ENCODE measurements at places on chromosomes 2 and 18. TPM values are rescaled to one million over a fixed set of nuclear protein-coding genes. Genes with fewer than 3 reads are reported as not detected.

The HTR2B gene
- 0.37 TPM for total RNA-seq

- no peak for DNase-seq
Measured at GRCh38 chr2:149601141-149601796, 13.7 kb upstream of the MMADHC start.

DNA sequence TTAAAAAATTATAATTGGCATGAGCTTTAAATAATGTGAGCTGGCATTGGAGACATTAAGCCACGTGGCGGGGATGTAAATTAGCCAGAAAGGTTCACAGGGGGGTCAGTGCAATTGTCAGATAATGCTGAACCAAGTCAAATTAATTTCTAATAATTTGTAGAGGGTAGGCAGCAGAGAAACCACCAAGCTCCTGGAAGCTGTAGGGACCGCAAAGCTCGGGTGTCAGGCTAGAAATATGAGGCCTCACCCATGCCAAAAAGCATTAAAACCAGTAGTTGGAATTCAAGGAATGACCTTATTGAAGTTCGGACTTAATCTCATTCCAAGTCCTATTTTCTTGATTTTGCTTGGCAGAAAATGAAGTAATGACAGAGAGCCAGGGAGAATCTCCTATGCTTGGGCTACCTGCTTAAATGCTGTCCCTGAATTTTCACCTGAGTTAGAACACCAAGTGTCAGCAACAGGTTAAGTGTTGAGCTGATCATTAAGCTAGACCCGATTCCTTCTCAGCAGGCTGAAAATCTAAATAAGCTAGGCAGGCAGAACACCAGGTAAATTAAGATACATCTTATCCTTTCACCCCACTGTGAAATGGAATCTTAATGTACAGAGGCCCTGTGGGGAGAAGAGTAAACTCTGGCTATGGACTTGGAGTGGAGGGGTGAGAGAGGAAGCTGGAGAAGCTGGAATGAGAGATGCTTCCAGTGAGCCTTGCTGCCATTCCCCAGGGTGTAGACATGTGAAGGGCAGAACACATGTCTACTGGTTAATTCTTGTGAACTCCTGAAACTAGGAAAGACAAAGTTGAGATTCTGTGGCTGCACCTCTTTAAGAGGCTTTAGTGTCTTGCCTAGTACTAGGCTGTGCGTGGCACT lies 520.0 kb downstream of the SLC4A3 start:
- DNase-seq: no peak

- no peak for DNase-seq
Measured at GRCh38 chr18:73827801-73828200, 319.8 kb downstream of the FBXO15 start.

- no peak for DNase-seq
Measured at GRCh38 chr2:182300608-182301007, 126.2 kb downstream of the PDE1A start.

DNA sequence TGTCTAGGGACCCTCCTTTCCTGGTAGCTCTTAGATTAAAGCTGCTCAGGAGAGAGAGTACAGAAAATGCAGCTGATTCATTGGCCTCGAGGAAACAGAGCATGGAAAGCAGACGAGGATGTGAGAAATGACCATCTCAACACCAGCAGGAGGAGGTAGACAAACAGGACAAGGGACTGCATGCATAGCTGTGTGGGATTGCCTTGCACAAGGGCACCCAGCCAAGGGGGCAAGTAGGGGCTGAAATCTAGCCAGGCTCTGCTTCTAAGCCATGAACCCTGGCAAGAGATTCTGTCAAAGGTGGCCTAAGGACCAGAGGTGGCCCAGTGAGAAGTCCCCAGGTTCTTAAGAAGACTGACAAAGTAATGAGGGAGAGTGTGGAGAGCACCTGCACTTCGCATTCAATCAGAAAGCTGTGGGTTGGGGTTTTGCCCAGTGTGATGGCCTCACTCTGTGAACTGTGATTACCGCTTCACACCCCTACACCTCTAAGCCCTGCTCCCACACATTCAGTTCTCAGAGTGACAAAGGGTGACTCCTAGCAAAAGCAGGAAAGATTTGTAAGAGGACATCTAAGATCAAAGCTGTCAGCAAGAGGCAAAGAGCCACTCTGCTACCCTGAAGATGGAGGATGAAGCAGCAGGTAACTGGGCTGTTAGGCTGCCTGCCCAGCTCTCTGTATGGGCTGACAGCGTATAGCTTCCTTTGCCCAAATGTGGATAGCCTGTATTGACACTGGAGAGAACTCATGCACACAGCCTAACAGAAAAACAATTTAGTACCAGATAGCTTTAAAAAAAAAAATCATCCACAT lies 151.3 kb upstream of the PELI1 start:
- no peak for DNase-seq

GRCh38 chr2:233093166-233093448 lies 33.0 kb downstream of the INPP5D start:
- no peak for DNase-seq

DNA sequence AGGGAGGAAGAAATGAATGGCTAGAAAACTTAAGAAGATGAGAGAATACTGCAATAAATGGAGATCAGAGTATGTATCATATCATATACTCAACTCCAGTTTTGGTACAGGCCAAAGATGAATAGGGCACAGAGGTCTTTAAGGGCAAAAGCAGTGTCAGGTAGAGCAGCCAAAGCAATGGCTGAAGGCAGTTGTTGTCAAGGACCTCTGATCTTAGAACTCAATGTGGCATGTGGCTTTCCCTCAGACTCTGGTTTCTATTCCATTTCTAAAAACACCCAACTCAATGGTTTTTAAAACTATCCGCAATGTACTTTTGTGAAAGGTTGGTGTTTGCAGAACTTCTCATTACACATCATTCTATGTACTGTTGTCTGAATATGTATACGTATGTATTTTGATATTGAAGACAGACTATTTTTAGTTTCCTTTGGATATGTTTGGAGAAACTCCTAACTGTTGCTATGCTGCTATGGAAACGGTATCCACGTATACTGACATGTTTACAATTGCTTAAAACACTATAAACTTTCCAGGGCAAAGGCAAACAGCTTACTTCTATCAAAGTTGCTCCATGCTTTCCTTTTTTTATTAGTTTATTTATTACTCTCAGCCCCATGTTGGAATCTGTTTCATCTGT lies 58.1 kb upstream of the PELI1 start:
- no peak for DNase-seq

DNA sequence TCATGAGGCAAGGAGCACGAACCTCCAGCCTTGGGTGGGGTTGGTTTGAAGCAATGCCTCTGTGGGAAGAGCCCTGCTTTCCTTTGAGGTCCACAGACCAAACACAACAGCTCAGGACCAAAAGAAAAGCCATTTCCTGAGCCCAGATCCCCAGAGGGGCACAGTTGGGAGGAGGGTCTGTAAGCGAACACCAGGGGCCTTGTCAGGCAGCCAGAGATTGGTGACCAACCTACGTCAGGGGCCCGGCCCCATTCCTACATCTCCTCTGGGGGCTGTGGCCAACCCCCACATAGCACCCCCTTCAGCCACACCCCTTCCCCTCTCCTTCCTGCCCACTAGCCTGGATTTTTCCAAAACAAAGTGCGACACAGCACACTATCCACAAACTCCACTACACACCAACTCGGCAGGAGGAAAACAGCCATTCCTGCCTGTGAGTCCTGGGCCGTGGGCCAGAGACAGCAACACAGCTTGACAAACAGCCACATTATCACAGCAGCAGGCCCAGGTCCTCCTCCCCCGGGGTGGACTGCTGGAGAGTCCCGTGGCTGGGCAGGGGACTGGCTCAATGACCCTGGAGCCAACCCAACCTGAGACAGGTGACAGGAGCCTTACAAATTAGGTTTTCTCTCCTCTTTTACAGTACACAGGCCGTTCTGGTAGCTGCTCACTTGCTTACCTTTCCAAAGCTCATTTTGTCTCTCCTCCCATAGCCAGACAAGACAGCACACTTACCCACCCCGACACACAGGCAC lies 98.8 kb downstream of the TNS1 start:
- peak; percentile 92 for DNase-seq

GRCh38 chr2:76444732-76445131 lies 734.0 kb upstream of the GCFC2 start:
- DNase-seq: no peak

All from right lobe of liver (tissue), 6 donors.